MCF 10A (cell line): ENCODE measurements at places on chromosomes 16 and 17.

DNA sequence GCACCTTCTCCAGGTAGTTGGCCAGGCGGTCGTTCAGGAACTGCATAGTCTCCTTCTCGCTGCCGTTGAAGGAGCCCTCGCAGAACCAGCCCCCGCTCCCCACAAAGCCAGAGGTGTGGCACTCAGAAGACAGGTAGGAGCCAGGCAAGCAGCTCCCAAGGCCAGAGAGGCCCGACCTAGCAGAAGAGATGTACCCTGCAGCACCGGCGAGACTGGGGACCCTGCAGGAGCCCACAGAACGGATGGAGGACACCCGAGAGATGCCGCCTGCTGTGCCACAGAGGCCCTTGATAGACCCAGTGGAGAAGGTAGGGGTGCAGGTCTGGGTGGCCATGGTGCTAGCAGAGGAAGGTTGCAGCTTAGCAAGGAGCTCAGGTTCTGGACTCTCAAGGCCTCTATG lies at the start of gene KRT36:
Gene KRT36, minus strand, starts transcription at position 380 of the 400 bp plus-strand sequence. Its CDS starts 46 bp downstream, at position 334.
- no peak for DNase-seq

DNA sequence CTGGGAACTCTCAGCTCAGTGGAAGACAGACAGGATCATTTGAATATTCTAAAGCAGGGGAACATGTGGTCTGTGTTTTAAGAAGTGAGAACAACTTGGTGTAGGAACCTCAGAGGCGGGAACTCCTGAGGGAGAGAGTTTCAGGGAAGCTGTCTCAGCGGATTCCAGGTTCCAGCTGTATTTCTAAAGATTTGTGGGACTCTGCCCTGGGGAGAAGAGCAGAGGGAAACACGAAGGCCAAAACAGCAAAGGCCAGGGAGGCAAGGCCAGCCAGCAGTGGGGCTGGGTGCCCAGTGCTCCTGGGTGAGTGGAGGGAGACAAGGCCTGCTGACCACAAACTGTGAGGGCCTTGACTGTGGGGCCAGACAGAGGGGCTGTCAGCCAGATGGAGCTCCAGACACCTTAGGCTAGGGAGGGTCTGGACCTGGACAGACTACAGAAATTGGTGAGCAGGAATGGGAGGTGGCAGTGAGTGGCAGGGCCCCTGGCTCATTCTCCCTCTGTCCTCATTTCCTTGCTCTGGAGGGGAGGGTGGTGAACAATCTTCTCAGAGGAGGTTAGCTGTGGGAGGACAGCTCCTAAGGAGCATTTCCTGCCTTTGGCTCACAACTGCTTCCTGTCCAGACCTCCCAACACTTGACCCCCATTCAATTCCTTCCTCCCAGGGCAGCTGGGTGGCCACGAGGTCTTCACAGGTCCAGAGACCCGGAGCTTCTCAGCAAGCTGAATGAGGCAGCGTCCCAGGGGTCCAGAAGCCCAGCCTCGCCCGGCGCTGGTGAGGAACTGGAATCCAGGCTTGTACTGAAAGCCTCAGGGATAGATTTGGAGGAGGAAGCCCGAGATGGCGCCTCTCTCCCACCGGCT lies 21.0 kb upstream of the FZD2 start:
- no peak for DNase-seq

DNA sequence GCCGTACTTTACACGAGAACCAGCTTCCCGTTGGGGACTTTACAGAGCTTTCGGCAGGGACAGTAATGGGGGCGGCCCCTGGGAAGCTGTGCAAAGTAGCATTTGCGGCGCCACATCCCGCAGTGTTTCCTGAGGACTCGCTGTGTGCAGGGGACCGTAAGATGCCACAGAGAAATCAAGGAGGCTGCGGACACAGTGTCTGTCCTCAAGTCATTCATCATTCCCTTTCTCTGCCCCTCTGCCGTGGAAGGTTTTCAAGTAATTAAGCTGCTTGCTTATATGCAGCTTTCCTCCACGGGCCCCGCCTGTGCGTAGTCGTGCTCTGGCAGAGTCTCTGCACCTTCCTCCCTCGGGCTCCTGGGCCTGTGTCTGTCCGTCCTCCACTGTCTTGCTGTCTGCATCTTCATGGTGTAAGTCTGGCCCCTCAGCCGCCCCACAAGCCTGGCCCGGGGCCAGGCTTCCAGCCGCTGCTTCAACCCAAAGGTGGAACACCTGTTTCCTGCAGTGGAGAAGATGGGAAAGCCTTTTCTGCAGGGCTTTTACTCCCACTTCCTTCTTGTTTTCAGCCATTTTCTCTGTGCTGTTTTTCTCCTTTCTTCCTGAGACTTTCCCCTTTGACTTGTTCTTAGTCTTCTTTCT lies 216.9 kb upstream of the CHMP6 start:
- DNase-seq = no peak

DNA sequence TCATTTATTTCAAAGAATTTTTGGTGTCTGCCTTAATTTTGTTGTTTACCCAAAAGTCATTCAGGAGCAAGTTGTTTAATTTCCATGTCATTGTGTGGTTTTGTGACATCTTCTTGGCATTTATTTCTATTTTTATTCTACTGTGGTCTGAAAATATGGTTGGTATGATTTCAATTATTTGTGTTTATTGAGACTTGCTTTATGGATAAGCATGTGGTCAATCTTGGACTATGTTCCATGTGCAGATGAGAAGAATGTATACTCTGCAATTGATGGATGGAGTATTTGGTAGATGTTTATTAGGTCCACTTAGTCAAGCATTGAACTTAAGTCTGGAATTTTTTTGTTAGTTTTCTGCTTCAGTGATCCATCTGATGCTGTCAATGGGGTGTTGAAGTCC lies 383.0 kb downstream of the PMP22 start:
- no peak for DNase-seq

DNA sequence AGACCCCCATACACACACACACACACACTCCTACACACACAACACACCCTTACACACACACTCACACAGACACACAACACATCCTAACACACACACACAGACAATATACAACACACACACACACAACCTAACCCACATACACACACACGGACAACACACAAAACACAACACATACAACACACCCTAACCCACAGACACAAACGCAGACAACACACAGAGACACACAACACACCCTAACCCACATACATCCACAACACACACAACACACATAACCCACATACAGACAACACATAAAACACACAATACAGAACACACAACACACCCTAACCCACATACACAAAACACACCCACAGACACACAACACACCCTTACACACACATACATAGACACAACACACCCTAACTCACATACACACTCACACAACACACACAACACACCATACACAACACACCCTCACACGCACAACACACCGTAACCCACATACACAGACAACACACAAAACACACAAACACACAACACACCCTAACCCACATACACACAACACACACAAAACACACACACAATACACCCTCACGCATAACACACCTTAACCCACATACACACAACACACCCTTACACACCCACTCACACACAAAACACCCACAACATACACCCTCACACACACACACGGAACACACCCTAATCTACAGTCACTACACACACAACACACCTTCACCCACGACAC lies 4.4 kb downstream of the ASGR1 start:
- no peak for DNase-seq

DNA sequence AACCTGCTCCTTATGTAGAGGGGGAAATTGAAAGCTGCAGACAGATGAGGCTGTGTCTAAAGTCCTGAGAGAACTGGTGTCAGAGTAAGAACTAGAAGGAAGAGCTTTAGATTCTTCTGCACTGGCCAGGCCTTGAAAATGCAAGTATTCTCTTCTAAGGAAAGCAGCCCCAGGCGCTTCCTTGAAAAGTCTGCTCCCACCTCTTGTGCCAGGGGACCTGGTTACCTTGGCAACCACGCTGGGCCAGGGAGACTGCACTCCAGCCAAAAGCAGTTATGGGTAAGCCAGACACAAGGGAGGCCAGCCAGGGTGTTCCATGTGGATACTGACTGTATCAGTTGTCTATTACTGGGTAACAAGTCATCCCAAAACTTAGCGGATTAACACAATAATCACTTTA lies 228.6 kb upstream of the SDK2 start:
- DNase-seq = no peak

- DNase-seq = peak; percentile 94
Observed at GRCh38 chr16:86566601-86566965, at the start of gene FOXC2. Gene FOXC2 (plus strand): TSS chr16:86566829. CDS start chr16:86567336, 507 bp downstream.

DNA sequence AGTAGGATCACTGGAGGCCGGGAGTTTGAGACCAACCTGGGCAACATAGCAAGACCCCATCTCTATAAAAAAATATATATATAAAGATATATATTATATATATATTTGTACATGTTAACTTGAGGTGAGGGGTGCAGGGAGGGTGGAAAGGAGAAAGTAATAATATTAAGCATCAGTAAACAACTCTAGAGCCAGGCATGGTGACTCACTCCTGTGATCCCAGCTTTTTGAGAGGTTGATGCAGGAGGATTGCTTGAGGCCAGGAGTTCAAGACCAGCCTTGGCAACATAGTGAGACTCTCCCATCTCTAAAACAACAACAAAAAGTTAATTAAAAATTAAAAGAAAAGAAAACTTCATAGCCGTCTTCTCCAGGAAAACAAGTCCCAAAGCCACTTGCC lies 61.7 kb upstream of the SMURF2 start:
- DNase-seq = no peak

DNA sequence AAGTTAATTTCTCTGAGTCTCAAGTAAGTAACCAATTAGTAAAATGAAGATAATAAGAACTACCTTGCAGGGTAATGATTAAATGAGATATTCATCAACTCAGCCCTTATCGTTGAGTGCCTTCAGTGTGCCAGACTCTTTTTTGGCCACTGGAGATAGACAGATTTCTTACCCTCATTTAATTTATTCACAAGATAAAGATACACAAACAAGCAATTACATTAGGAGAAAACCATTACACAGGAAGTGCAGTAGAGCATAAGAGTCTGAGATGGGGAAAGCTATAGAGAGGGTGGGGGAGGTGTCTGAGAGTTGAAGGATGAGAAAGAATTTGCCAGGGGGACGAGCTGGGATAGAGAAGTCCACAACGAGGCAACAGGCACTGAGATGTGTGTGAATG lies 72.5 kb upstream of the BCAR1 start:
- DNase-seq = no peak

DNA sequence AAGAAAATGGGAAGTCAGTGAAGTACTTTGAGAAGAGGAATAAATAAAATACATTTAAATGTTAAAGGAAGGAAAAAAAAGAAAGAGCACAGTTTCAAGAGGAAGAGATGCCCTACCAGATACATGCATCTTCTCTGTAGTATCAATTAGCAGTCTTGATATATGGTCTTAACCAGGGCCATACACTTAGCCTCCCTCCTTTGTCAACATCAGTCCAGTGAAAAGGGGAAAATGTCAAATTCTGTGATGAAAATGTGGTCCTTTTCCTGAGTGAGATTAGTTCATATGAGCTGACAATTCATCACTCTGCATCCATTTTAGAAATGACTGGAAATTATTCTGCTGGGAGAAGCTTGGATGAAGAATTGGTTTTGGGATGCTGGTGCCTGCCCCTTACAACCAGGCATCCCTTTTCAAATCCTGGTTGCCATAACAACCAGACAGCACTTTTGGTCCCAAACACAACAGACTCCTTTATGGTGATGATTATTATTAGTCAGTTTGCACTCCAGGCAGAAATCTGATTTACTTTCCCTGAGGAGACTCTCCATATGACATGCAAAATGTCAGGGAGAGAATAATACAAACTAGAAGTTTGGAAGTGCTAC lies 933.6 kb upstream of the CDH8 start:
- no peak for DNase-seq

DNA sequence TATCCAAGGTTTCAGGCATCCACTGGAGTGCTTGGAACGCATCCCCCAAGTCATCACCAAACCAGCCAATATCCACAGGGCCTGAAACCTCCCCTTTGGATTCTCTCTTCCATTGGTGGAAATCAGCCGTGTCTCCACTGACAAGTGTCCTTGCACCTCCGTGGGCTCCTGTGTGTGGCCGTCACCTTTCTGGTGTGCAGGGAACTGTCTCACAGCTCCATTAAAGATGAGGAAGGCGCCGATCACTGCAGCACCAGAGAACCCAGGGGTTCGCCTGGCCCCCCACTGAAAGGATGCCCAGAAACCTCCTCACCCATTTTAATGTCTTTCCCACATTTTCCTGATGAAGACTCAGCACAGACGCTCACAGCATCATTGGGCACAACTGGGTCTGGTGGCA lies 17.8 kb upstream of the METRNL start:
- DNase-seq = no peak

DNA sequence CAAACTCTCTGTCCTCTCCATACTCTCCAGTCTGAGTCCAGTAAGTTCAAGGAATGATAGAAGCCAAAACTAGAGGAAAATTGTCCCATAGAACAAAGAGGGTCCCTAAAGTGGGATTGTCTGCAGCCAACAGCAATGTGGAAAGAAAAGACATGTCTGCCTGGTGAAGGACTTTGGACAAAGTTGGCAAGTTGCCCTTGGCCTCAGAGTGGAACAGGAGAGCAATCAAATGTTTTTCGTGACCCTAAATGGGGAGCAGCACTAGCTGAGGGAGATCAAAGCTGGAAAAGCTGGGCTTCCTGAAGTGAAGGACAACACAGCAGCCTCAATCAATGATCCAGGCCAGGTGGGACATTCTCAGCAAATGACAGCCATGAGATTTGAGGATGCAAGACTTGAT lies 183.5 kb downstream of the CHD9NB start:
- no peak for DNase-seq

GRCh38 chr16:56354016-56354415 lies 71.3 kb downstream of the AMFR start:
- no peak for DNase-seq

DNA sequence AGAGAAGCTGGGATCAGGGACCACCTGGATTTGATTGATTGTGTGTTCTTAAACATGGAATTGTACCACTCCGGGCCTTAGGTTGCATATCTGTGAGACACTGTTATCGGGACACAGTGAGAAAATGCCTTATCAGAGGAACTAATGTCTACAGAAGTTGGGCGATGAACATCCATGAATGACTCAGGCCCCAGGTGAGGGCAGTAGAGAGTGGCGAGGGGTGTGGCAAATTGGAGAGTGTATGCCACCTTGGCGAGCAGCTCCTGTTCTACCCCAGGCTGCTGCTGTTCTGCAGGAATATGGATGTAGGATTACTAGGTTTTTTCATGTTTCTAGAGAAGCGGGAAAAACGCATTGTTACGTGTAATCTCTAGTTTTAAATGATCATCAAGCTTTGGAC lies 38.8 kb downstream of the CLEC16A start:
- DNase-seq = peak; percentile 17

GRCh38 chr16:77238593-77238992 lies 39.4 kb downstream of the SYCE1L start:
- DNase-seq = peak; percentile 34

DNA sequence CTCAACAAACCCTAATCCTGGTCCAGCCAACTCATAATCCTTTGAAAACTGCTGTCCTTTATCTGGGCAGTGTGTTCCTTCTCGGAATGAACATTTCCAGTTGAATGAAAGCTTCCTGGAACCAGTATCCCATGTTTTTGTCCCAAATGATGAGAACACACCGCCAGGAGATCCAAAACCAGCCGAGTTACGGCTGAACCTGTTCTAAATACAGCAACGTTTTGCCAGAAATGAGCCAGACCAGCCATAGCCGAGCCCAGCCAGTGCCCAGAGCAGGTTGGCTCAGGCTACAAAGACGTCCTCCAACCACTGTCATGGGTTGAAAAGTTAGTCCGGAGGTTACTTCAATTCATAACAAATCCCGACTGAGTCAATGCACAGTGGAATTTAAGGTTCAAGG lies 67.6 kb upstream of the FOXF1 start:
- DNase-seq = no peak

GRCh38 chr17:28735242-28735722 lies 6.7 kb downstream of the NEK8 start:
- peak; percentile 39 for DNase-seq
